ENCODE measurements at places on chromosomes 3 and 15.

GRCh38 chr15:65902373-65902772 lies 33.1 kb downstream of the RAB11A start:
- DNase-seq, result no peak

- DNase-seq, result no peak
Measured at GRCh38 chr3:72997421-72997961, 880 bp downstream of the PPP4R2 start.

- DNase-seq, result no peak
Measured at GRCh38 chr3:57555306-57555705, 768 bp upstream of the PDE12 start.

GRCh38 chr3:185711255-185711870 lies 113.5 kb downstream of the IGF2BP2 start:
- no peak for DNase-seq

DNA sequence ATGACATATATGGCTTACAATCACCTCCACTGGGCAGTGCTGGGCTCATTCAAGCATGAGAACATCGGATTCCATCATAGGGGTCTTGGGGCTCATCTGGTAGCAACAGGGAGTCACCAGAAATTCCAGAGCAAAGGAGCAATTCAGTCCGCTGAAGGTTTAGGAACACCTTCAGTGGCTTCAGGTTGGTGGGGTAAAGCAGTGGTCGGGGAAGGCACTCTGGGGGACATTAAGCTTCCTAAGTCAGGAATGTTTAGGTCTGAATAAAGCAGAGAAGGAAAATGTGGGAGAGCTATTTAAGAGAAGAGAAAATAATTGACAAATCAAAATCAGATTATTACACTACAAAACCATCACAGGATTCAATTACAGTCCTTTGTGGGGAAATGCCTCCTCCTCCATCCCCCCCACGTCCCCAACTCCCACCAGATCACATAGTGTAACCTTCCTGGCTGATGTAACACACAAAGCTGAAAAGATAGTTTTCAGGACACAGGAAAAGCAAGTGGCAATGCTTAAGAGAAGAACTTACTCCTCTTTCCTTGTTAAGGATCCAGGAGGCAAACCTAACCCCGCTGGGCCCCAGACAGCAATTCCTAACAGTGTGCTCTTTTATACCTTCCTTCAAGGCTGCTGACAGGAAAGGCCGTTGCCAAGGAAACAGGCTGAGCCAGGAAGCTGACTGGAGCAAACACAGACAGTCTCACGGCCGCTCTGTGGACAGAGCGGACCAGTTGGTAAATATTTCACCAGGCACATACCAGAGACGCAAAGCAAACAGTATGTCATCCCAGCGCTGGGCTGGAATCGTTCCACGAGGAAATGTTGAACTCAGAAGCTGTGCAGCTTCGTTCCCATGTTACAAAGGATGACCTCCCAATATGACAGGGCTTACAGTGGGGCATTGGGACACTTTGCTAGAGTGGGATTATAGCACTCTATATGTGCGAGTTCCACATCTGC lies 57.5 kb upstream of the LMCD1 start:
- no peak for DNase-seq

DNA sequence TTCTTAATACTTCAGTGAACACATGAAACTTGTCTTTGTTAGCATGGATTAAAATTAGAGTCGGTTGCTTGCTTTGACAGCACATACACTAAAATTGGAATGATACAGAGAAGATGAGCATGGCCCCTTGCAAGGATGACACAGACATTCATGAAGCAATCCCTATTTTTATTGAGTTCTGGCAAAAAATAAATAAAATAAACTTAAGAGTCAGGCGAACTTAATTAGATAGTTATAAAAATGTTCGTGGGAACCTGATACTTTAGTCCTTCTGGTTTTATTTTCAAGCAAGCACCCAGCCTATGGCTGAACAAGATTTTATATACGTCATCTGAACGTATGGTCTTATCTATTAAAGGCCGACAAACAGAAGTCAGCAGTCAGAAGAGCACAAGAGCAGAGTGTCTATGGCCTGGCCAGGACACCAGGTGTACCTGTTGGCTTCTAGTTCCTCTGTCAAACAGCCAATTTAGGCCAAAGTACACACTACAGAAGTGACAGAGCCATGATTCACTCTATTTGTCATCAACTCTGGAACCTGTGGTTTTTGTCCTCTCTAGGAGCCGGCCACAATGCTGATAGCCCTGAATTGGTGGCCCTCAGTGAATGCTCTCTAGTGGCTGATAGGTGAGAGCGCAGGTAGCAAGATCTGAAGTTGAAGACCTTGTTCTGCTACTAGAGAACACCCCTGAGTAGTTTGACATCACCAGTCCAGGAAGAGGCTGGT lies 64.3 kb downstream of the LEO1 start:
- DNase-seq, result no peak

DNA sequence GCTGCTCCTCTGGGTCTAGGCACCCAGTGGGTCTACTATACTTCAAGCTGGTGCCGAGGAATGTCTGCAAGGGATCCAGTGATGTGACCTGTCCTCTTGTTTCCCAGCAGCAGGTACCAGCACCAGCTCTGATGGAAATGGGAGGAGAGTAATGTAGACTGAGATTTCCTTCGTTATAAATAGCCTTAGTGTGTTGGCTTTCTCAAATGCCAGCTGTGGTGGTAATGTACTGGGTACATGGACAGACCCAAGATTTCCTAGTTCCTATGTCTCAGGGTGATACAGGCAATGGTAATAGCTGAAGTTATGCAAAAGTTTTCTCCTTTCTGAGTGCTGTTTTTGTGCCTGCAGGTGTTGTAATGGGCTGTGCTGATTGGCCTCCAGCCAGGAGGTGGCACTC lies 33.0 kb upstream of the ABI3BP start:
- no peak for DNase-seq

DNA sequence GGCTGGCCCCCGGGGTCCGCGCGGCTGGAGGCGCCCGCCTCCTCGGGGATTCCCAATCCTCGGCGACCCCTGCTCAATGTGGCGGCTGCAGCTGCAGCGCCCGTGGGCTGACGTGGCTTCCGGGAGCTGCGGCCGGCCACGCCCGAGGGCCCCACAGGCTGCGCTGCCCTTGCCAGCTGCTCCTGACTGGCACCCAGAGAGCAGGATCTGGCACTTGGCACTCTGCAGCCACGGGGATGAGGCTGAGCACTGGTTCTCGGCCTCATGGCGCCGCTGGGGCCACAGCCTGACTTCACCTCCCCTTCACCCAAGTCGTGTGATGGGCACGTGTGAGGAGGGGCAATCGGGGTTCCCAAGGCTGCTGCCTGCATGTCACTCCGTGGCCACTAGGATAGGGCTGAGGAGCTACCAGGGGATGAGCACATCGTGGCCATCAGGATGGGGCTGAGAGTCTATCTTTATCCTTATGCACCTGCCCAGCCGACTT lies 267.8 kb upstream of the FRG2C start:
- DNase-seq, result no peak

DNA sequence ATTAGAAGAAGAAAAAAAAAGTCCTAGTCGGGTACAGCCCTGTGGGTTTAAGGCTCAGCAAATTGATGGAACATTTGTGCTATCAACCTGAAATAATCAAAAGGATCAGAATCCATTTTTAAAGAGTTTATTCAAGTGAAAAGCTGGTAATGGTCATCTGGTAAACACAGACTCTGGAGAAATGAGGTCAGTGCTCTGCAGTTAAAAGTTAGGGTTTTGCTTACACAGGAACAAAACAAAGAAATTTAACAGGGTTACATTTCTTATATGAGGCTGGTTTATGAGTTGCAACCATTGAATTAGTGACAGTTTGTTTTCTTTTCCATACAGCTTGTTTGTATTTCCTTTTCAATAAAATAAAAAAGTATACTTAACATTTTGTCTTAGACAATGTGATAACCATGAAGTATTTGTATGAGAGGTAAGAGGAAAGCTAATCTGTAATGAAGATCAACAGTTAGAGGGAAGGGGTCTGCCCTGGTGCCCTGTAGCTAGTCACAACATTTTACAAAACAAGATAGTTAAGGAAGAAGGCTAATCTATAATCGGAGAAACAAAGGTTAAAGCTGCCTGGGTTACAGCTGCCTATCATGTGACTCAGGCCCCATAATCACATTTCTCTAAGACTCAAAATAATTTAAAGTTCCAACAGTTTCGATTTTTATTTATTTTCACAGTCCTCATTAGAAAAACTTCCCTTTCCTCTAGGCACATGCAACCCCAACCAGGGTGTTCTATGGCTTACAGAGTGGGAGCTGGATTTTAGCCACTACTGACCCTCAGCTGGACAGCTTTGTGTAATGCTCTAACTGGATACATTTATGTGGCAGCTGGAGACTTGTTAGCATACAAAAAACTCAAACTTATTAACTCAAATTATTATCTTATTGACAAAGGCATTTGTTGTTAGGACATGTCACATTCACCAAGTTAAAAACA lies 98.1 kb upstream of the ACP3 start:
- no peak for DNase-seq

DNA sequence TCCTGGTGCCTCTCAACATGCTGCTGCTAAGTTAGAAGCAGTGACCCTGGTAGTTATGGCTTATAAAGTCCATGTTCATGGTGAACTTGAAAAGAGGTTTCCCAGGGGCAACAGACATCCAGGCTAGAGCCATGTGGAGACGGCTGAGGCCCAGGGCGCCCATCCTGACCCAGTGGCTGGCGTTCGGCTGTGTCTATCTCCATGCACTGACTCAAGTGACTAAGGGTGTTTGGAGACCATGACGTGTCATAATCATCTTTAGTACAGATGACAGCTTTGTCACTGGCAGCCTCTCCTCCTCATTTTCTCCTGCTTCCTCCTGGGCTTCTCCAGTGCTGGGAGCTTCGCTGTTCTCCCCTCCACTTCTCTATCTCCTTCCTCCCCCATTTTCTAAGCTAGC lies 287.4 kb upstream of the LYSMD4 start:
- no peak for DNase-seq

DNA sequence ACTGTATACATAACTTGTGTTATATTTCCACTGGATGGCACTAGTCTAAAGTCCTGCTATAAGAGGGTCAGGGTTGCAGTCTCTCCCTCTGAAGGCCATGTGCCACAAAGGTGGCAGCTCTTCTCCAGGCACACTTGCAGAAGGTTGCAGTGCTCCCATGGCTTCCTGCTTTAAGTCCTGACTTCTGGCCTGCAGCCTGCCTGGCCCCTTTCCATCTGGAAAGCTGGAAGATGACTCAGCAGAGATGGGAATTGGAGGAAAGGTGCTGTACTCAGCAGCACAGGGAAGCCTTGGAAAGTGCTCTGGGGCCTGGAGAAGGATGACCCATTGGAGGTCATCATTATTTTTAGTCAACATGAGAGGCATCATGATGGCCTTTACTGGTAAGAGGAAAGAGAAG lies 40.9 kb upstream of the MRPL3 start:
- DNase-seq, result no peak

GRCh38 chr3:153855772-153856171 lies 265.4 kb upstream of the ARHGEF26 start:
- no peak for DNase-seq

- no peak for DNase-seq
Measured at GRCh38 chr15:58378241-58379085, 53.3 kb upstream of the LIPC start.

DNA sequence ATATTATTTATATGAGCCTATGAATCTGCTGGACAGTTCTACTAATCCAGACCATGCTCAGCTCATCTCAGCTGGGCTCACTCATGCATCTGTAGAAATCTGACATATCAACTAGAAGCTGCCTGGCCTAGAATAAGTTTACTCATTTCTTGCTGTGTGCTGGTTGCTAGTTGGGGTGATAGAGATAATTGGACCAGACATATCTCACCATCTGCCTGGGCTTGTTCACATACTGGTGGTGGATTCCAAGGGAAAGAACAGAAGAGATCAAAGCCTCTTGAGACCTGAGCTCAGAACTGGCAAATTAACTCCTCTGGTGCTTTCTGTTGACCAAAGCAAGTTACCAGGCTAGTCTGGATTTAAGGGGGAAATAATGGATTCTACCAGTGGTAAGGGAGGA lies 109.1 kb downstream of the NSUN3 start:
- DNase-seq, result no peak

GRCh38 chr15:83850015-83850414 lies 196.1 kb downstream of the ADAMTSL3 start:
- DNase-seq, result no peak

DNA sequence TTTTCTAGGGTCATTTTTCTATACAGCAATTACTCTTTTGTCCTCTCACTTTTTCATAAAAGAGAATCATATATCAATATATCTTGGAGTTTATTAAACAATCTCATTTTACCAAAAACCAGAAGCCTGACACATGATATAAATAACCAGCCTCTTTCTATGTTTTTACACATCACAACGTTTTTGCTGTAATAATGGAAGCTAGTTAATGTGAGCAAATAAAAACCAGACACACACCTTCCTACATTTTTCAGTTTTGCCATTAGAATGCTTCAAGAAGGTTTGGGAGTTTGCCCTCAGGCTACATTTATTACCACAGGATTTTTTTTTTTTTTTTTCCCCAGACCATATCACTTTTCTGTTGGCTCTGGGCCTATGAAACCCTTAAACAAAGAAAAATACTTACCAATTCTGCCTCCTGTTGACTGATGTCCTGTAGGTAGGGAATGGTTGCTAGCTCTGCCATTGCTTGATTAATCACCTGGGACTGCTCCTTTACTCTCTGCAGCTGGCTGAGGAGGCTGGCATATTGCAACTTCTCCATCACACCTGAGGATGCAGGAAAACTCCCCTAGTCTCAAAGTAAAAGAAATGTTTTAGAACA lies 165.5 kb downstream of the ECT2 start:
- no peak for DNase-seq

DNA sequence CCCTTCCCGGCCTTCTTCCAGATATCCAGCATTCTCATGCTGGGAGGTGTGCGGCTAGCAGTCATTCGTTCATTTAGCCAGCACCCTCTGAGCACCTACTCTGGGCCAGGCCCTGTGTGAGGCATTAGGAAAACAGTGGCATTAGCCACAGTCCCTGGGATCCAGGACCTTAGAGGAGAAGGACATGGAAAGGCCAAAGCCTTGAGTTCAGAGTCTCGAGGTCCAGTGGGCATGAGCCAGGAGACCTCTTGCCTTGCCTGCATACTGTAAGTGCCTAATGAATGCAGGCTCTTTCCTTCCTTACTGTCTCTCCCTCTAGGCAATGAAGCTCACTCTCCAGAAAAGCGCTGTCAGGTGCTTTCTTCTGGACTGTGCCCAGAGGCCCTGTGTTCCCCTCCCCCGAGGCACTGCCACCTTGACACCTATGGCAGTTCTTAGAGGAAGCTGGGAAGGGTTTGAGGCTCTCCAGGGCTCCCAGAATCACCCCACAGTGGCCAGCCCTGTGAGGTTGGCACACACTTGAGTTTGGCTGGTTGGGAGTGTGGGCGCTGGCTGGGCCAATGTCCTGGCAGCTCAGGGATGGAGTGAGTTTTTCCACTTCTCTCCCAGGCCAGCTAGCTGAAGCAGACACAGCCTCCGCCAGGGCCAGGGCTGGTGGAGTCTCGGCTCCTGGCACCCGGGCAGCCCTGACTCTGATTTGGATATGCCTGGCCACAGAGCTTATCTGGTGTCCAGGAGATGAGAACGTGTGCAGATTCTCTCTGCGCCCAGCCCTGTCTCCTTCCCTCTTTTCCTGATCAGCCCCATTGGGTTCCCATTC lies 5.4 kb downstream of the CORO2B start:
- DNase-seq, result no peak

DNA sequence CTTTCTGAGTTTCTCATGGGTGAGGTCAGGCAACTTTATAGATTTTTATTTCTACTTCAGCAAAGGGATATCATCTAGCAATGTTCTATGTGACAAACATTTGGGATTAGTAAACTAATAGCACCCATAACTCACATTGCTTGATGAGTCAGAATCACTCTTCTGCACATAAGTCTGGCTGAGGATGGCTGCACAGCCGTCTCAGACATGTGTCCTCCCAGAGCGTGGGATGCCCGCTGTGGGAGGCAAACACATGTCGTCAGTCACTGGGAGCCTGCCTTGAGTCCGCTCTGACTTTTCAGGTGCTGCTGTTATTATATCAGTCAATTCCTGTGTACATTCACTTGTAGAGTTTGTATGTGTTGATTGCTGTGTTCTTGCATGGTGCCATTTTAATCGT lies 230.7 kb upstream of the TRIM42 start:
- DNase-seq, result no peak

Data from NCI-H2107 (cell line).